ENCODE measurements at places on chromosomes 6 and 20.
A peak's percentile ranks its signal among the peaks of the same experiment; 100 is the strongest.

DNA sequence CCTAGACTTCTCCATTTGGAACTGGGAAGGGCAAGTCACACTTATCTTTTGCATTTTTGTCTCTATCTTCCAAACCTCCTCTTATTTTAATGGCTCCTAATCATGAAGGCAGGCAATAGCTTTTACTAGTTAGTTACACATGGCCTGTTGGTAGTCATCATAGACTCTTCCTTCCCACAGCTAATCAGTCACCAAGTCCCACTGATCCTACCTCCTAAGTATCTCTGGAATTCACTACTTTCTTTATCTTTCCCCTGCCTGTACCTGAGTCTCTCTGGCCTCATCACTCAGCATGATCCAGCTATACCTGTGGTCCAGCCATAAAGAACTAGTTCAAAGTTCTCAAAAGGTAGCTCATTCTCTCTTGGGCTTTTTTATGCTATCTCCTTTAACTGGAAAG lies 18.8 kb downstream of the TMX4 start:
- no peak for DNase-seq

- DNase-seq, result no peak
Observed at GRCh38 chr6:117607511-117607910, 5.2 kb upstream of the GOPC start.

DNA sequence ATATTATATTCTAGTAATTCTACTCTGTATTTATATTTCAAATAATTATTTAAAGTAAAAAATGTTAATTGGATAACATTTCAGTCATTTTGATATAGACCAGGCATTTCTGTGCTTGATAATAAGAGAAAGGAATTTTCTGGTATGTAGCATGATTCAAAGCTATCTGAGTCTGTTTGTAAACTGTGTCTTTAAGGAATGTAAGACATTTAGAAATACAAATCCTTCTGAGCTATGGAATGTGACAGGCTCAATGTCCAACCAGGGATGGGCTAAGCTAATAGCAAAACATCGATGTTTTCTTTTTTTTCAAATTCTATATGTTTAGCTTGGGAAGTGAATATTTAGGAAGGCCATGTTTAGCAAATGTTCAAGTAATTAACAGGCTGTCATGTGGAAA lies 41.5 kb upstream of the FAM83B start:
- DNase-seq, result no peak

GRCh38 chr6:91088976-91089375 lies 502.1 kb upstream of the MAP3K7 start:
- DNase-seq, result no peak

- no peak for DNase-seq
Observed at GRCh38 chr20:62624719-62625453, 17.4 kb upstream of the SLCO4A1 start.

GRCh38 chr6:129481706-129482105 lies 228.3 kb downstream of the ARHGAP18 start:
- DNase-seq, result no peak

DNA sequence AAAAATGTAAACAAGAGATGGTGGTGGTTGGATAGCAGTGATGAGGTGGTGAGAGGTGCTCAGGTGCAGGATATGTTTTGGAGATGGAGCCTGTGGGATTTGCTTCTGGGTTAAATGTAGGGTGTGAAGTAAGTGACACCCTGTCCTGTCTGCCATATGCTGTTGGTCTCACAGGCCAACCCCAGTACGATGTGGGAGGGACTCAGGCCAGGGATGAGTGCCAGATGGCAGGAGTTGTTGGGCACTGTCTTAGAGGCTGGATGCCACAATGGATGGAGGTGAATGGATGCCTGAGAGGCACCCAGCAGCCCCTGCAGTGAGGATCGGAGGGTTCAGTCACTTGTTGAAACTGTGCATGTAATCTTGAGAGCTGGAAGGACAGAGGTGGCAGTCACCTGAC lies 259.3 kb downstream of the NRN1 start:
- DNase-seq, result no peak

DNA sequence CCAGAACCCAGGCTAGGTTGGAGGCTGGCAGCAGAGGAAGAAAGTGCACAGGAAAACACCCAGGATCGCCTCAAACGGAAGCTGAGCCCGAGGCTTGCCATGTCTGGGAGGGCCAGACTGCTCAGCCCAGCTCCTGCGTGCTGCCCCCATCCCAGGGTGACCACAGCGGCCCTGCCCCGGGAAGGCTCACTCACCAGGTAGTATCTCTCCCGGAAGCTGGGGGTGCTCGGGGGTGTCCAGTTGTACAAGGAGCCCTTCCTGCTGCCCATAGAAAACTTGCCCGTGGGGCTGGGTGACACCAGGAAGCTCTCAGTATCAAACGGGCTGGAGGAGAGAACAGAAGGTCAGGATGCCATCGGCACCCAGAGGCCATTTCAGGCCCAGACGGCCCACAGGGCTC lies 86.9 kb downstream of the RIPOR3 start:
- DNase-seq, result no peak

DNA sequence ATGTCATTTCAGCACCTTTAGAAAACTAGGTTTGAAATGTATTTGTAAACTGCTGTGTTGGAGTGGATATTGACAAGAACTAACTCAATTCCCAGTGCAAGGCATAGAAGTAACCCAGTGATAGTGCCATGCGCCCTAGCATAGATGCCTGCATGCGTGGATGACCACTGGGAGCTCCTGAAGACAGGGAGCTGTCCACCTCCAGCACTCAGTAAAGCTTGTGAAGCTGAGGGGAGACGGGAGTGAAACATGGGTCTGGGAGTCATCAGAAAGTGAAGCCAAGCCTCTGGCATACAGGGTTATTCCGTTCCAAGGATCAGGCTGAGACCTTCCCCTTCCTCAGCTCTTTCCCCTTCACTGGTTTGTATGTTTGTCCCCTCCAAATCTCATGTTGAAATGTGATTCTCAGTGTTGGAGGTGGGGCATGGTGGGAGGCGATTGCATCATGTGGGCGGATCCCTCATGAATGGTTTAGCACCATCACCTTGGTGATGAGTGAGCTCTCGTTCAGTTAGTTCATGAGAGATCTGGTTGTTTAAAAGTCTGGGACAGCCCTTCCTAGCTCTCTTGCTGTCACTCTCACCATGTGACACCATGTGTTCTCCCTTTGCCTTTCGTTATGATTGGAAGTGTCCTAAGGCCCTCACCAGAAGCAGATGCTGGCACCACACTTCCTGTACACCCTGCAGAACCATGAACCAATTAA lies 146.5 kb upstream of the FERMT1 start:
- DNase-seq, result no peak

DNA sequence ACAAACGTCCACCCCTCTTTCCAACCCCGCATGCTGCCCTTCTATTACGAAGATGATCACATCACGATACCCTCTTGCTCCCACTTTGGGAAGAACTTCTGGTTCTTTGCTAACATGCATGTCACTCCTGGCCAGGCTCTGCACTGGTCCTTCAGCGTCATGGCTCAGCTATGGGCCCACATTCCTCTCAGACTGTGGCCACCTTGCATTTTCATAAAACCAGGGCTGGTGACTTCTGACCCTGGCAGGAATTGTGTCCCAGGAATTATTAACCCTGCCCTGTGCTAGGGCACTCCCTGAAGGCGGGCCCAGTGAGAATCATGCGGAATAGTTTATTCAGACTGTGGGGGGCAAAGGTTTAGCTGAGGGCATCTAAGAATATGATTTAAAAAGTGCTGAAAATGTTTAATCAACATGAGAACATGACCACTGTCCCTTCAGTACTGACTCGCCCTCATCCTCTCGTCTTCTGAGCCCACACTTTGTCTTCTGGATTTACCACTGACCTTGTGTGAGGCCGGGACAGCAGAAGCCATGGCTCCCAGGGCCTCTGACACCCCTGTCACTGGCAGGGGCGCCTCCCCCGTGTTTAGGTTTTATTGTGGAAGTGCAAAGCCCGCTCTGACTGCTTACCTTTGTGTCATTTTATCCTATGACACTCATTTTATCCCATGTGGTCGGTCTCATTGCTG lies 38.1 kb upstream of the THBS2 start:
- no peak for DNase-seq

GRCh38 chr20:33791959-33792597 lies 19.1 kb upstream of the CHMP4B start:
- peak; percentile 33 for DNase-seq

DNA sequence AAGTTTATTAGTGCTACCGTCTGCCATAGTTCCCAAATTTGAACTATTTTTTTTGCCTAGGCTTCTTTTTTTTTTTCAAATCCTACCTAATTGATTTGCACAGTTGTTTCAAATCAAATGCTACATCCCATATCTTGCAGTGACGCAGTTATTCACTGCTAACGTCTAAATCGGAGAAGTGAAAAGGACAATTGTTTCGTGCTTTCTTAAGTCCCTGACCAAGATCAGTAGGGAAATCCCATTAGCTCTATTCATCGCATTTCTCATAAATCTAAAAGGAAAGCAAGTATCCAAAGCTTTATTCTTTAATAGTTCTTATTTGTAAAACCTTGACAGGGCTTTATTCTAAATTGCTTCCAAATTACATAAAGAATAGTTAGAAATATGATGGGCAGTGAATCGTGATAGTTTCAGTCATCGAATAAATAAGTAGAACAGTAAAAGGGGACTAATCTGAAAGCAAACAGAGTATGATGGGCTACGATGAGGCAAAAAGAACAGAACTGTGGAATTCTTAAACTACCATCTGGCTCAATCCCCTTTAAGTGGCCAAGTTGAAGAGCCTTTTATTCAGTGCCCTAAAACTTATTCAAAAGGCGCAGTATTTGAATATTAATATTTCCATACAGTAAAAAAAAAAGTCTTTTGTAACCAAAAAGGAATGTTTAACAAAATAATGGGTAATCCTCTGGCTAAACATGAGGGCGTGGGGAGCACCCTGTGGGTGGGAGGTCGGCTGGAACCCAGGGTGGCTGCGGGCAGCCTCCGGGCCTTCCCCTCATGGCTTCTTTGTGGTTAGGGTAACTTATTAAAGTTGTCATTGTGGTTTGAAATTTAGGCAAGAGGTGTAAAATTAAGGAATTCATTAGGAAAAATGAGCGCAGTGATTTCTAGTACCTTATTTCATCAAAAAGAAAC lies 3.0 kb upstream of the ARID1B start:
- no peak for DNase-seq

DNA sequence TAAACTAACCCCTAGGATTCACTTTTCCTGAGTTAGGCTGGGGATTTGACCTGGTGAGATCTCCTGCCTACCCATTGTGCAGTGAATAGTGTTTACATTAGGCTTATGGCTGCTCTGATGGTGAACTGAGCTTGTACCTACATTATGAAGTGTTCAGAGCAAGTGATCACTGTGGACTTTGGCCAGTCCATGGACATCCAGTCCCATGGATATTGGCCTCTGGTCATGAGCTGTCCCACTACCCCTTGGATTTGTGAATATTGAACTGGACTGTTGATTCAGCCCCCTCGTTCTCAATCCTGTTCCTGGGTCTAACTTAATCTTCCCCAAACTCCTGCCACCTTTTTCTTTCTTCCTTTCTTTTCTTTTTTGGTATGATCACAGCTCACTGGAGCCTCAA lies 13.8 kb downstream of the ASIP start:
- DNase-seq, result no peak

DNA sequence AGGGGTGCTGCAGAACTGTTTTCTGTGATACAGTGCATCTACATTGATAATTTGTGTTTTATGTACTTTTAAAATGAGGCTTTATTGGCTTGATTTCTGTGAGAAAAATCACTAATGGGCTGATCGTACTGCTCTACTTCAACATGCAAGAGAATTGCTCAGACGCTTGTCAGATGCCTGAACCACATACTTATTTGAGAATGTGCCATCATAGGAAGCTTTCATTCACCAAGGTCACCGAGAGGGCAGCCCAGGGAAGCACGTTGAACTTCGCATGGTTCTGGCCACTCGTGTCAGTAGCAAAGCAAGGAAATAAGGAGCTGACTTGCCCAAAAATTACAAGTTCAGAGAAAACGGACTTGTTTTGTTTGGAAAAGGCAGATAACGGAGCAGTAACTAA lies 168.5 kb upstream of the AKAP12 start:
- DNase-seq, result no peak

DNA sequence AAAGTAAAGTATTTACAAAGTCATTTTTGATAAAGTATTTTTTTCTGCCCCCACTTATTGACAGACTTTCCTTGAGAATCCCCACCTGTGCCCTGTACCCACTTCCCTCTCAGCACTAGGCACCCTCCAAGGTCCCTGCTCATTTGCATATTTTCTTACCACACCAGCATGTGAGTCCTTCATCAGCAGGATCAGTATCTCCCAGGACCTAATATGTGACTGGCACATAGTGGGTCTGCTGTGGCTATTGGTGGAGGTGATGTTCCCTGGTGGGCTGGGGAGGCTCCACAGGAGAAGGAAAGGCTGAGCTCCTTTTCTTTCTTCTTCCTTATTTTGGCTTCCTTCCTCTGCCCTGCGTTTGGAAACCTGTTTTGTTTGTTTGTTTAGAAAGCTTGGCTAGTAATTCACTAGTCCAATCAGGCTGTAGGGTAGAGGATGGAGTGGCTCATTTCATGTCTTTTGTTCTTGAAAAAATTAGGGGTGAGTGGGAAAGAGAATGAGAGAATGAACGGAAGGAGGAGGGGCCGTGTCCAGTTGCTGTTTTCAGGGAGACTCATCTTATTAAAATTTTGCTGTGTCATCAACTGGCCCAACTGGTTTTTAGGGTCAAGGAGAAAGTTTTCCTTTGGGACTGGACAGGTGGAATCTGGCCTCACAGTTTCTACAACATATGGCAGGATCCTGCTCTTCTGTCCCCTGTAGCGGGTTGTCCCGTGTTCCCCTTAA lies 2.8 kb upstream of the RNF24 start:
- no peak for DNase-seq

DNA sequence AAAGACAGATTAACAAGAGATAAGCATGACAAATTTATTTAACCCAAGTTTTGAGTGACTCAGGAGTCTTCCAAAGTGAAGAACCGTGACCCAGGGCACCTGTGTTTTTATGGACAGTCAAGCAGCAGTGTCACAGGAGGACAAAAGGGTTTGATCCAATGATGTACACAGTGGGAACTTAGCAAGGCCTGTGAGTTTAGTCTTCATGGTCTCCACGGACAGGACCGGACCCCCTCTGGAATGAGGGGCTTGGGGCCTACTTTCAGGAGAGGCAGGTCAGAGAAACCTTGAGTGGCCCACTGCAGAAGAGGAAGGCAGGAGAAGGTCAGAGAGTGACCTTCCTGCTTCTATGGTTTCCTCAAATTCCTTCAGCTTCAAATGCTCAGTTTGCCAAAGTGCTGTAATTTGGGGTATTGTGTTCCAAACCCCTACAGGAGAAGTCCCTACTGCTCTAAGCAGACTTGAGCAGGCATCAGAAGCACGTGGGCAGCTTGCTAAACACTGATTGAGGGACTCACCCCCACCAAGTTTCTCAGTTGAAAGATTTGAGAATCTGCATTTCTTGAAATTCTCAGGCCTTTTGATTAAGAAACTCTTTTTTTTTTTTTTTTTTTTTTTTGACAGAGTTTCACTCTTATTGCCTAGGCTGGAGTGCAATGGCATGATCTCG lies 26.4 kb upstream of the ZMYND8 start:
- DNase-seq, result no peak
